ENCODE measurements at places on chromosomes 12 and 14.

- no peak for DNase-seq
These were observed 12.4 kb upstream of the BCL11B start for GRCh38 chr14:99284254-99285004.

DNA sequence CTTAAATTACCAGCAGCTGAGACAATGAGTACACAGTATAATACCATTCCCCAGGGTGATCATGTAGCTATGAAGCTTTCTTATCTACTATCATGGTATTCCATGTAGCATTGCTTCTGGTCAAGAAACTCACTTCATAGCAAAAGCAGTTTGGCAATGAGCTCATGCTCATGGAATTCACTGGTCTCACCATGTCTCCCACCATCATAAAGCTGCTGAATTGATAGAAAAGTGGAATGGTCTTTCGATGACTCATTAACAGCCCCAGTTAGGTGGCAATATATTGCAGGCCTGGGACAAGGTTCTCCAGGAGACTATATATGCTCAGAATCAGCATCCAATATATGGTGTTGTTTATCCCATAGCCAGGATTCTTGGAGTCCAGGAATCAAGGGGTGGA, 553.7 kb downstream of the FOXG1 start:
- no peak for DNase-seq

DNA sequence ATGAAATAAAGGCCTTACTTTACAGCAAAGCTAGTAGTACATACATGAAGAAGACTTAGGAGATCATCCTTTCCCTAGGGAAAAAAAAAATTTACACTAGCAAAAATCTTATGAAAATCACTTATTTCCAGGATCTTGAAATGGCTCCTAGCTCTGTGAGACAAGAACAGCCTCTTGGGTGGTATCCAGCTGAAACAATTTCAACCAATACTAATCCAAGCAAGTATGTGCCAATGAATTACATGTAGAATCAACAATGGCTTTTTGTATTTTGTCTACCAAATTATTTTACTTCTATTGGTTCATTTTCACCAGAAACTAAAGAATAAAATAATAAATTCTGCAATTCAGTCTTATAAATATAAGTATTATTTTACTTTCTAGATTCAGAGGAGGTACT, 2.7 kb upstream of the SLCO1A2 start:
- no peak for DNase-seq

GRCh38 chr12:78680596-78680995, 184.0 kb upstream of the SYT1 start:
- DNase-seq = no peak

- no peak for DNase-seq
These were observed 237.0 kb downstream of the KIF21A start for GRCh38 chr12:39205969-39206368.

DNA sequence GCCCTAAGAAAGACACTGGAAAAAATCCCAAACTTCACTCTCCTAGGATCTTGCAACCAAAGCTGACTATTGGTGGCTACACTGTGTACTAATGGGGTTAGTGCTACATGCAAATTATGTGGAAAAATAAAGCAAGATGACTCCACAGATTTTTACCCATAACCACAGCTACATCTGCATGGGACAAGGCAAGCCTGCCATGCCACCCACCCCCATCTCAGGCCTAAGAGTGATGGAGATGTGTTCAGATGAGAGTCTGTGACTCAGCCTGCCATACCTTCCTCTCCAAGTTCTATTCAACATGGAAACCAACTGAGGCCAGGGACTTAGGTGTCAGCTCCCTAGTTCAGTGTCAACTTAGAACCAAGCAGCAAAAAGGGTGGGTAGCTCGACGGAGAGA, 206.2 kb downstream of the PELI2 start:
- no peak for DNase-seq

DNA sequence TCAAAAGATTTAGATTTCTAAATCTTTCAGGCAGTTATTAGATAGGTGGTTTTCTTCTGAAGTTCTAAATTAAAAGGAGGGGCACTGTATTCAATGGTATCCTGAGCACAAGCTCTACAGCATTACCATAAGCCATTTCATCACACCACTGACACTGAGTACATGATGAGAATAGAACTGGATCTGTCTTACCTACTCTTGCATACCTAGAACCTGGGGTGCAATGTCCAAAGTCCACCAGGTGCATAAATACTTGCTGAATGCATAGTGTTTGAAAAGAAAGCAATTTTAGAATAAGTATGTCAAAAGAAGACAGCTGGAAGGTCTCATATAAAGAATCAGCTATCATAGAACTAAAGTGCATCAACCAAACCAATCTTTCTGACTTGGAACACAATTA, 85.5 kb upstream of the ACTN1 start:
- no peak for DNase-seq

GRCh38 chr12:104651811-104652210, 195.1 kb downstream of the CHST11 start:
- DNase-seq = no peak

GRCh38 chr14:102654298-102654697, 61.8 kb downstream of the RCOR1 start:
- no peak for DNase-seq

GRCh38 chr12:116709768-116710167, 28.1 kb downstream of the SPRING1 start:
- DNase-seq = no peak

DNA sequence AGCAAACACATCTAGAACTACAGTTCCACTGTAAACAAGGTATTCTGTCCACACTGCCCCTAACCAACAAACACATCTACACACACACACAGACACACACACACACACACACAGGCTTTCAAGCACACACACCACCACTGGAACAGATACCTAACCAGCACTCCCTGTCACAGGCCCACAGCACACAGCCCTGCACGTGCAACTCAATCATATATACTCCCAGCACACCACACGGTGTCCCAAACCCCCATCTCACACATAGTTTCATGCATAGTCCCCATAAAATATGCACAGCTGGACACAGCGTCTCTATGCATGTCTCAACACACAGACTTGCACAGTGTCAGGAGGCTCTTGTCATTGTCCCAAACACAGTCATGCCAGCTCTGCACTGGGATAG, 27.6 kb downstream of the KRT8 start:
- DNase-seq = no peak

DNA sequence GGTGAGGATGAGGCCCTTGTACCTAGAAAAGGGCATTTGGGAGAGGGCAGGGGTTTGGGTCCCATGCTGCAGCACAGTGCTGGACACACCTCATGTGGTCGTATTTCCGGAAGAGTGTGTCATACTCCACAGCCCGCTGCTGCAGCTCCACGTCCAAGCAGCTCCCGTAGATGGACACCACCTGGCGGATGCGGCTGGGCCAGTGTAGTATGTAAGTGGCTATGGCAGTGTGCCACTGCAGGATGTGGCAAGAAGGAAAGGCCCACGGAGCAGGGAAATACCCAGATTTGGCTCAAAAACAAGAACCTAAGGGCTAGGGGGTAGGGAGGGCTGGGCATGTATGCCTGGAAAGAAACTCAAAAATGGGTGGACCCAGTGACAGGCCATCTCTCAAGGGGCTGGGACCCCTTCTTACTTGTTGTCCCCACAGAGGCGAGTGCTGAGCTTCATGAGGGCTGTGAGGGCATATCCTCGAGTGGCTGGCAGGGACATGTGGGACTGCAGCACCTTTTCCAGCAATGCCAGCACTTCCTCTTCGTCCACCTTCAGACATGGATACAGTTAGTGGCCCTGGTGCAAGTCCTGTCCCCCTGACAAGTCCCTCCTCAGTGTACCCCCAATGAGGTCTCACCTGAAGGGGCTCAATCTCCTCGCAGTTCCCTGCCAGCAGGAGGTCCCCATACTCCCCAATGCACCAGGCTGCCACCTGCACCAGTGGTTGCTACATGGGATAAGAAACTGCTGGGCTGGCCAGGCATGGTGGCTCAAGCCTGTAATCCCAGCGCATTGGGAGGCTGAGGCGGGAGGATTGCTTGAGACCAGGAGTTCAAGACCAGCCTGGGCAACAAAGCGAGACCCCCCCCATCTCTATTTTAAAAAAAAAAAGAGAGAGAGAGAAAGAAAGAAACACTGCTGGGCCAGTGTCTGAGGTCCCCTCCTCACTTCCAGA, 5.4 kb downstream of the AP1G2 start:
- no peak for DNase-seq

- no peak for DNase-seq
These were observed 3.8 kb upstream of the TSPAN8 start for GRCh38 chr12:71161591-71161990.

- no peak for DNase-seq
These were observed 7.0 kb downstream of the FZD10 start for GRCh38 chr12:130169256-130169655.

- no peak for DNase-seq
These were observed 20.1 kb downstream of the MORN3 start for GRCh38 chr12:121649322-121649721.

GRCh38 chr12:53239643-53240258, 7.7 kb upstream of the RARG start:
- no peak for DNase-seq

- DNase-seq = no peak
These were observed 56.2 kb upstream of the FERMT2 start for GRCh38 chr14:53006931-53007562.

GRCh38 chr14:78242086-78242485, 71.9 kb downstream of the NRXN3 start:
- DNase-seq = no peak

GRCh38 chr14:29282169-29282568, 515.6 kb downstream of the FOXG1 start:
- DNase-seq = no peak

DNA sequence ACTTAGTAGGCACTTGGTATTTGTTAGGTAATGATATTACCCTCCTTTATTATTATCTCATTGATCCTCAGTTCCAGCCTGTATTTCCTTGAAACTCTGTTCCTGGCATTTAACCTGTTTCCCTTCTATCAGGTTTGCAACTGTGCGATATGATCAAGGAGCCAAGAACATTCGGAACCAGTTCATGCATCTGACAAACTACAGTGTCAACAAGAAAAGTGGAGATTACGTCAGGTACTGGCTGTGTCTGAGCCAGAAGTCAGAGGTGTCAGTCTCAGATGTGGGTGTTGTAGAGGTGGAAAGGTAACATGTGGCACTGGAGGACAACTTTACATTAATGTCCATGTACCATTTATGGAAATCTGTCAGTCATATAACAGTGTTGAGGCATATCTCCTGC, 56.7 kb downstream of the TTLL5 start:
- no peak for DNase-seq

GRCh38 chr12:1122786-1123185, 131.8 kb downstream of the ERC1 start:
- DNase-seq = no peak

DNA sequence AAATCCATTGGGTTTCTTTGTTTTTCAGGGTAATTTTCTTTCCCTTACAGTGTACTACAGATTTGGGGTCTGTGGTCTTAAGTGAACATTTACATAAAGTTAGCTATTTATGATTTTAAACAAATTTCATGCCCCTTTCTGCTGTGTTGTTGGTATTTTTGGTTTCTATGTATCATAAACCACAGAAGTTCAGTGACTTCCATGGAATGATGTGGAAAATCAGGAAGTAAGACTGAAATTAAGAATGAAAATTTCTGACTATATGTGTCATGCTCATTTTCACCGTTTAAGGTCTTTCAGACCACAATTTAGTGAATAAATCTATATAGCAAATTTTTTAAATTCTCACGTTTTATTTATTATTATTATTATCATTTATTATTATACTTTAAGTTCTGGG, 31.7 kb downstream of the ETV6 start:
- no peak for DNase-seq

DNA sequence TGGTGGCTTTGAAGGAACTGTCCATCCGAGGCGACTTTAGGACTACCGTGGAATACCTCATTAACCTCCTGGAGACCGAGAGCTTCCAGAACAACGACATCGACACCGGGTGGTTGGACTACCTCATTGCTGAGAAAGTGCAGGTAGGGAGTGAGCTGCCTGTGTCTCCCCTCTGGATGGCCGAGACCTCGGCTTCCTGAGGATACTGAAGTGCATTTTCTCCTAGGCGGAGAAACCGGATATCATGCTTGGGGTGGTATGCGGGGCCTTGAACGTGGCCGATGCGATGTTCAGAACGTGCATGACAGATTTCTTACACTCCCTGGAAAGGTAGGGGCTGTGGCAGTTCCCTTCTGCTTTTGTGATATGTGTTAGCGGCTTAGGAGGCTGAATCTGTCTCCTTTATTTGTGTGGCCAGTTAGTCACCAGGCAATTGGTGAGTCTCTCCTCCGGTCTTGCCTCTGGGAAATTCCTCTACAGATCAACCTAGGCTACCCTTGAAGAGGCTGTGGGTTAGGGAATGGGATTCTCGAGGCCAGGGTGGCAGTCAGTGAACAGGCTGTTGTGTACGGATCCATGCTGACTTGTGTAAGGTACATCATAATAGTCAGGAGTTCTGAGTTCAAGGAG, 75.3 kb downstream of the ACACB start:
- no peak for DNase-seq

GRCh38 chr14:68794851-68795596, 2.2 kb upstream of the ZFP36L1 start:
- no peak for DNase-seq

DNA sequence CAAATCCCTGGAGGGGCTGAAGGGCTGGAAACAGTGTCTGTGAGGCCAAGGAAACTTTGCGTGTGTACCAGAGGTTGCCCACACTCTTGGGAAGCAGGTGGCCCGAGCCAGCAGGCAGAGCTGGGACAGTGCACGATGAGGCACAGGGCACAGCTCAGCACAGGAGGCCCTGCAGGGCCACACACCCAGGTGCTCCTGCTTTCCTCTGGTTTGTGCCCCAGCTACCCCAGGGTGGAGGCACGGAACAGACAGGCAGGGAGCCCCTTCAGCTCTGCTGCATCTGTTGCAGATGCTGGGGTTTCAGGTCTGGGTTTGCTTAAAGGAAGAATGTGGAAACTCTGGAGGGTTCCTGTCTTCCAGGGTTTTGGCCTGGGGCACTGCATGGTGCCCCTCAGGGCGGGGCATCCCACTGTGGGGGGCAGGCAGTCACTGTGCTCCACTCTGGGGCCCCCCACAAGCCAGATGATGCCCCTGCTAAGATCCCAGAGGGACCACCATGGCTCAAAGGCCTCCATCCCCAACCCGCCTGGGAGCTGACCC, 8.6 kb downstream of the TMEM179 start:
- no peak for DNase-seq

GRCh38 chr14:90671382-90672234, 144.6 kb downstream of the TTC7B start:
- DNase-seq = no peak

DNA sequence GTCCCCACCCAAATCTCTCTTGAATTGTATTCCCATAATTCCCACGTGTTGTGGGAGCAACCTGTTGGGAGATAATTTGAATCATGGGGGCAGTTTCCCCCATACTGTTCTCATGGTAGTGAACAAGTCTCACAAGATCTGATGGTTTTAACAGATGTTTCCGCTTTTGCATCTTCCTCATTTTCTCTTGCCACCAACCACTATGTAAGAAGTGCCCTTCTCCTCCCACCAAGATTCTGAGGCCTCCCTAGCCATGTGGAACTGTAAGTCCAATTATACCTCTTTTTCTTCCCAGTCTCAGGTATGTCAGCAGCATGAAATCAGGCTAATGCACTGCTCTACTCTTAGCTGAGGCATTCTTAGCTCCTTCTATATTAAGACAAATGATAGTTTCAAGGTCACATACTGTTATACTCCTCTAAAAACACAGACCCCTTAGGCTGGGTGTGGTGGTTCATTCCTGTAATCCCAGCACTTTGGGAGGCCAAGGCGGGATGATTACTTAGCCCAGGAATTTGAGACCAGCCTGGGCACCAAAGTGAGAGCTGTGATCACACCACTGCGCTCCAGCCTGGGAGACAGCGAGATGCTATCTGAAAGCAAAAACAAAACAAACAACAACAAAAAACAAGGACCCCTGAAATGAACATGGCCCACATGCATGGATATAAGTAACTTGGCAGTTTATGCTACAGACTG, 3.6 kb downstream of the SCAF11 start:
- DNase-seq = no peak
